ENCODE measurements at places on chromosomes 7 and 10.

DNA sequence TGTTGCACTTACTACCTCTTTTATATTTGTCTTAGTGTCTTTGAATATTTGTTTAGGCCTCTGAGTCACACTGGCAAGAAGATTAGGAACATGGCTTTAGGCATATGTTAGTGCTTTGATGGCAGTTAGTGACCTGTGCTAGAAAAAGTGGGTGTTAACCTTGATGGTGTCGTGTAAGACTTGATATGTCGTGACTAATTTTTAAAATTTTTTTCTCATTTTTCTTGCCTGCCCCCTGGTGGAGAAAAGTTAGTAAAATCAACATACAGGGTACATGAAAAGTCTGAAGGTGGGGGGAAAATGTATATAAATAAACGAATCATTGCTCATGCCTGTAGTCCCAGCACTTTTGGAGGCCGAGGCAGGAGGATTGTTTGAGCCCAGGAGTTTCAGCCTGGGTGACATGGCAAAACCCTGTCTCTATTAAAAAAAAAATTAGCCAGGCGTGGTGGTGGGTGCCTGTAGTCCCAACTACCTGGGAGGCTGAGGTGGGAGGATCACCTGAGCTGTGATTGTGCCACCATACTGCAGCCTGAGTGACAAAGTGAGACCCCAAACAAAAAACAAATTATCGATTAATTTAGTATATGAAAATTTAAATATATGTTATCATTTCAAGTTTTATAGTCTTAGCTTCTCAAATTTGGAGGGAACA, 44.6 kb downstream of the TAX1BP1 start:
- DNase-seq, result peak; percentile 38

GRCh38 chr10:6211671-6212635, 9.2 kb downstream of the PFKFB3 start:
- DNase-seq, result no peak

- DNase-seq, result no peak
These were observed 21.1 kb upstream of the BPGM start for GRCh38 chr7:134625550-134625949.

DNA sequence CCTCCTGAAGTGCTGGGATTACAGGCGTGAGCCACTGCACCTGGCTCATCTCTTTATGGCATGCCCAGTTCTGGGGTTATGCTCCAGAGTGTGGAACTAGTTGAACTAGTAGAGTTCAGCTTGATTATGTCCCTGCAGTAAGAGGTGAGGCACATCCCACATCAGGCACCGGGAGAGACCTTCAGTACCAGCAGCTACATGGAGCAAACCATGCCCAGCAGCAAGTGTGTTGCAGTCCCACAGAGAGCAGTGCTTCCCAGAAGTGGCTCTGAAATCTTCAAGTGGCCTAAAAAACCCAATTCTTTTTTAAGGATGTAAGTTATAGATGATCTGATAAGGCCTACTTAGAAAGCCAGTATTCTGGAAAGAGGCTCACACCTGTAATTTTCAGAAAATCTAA, 331.9 kb upstream of the PRKCQ start:
- DNase-seq, result peak; percentile 10

DNA sequence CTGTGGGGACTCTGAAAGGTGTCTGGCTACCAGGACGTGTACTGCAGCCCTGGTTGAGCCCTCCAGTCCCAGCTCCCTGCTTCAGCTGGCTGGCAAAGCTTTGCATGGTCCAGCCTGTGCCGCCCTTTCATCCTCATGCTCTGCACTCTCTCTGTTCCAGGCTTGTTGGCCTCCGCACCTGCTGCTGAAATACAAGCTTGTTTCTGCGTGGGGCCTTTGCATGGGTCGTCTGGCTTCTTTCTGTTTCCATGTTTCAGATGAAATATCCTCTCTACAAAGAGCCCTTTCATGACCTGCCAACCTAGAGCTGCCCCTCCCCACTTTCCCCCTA, 45.9 kb downstream of the TSPAN15 start:
- DNase-seq, result no peak

DNA sequence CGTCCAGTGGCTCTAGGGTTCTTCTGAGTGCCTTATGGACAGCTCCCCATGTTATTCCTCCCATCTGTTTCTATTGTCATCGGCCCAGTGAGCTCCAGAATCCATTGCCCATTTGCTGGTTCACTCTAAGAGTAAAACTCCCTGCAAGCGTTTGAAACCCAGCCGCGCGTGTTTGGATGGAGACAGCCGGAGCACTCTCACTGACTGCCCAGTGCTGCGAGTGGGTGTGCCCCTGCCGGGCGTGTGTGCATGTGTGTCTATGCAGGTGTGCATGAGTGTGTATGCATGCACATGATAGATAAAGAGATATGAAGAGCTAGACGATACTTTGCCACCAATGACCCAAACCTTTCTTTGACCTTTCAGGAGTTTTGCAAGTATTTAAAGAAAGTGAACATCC, 347.2 kb upstream of the MKI67 start:
- DNase-seq, result no peak

- no peak for DNase-seq
These were observed 56.5 kb downstream of the COL1A2 start for GRCh38 chr7:94451187-94451586.

DNA sequence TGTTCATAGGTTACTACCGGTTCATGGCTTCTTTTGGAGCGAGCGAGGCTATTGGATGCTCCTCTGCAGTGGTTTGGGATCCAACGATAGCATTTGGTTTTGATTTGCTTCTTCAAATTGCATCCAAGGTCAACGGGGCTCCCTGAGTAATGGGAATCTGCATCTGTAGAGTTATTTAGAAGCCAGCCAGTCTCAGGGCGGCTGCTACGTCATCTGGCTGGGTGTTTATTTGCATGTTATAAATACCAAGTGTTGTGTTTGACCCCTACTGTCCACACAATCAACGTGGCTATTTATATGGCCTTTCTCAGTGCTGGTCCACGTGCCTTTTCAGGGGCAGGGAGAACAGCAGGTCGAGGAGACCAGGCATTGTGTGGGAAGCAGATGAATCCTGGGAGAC, 137.7 kb downstream of the PRPF18 start:
- no peak for DNase-seq

DNA sequence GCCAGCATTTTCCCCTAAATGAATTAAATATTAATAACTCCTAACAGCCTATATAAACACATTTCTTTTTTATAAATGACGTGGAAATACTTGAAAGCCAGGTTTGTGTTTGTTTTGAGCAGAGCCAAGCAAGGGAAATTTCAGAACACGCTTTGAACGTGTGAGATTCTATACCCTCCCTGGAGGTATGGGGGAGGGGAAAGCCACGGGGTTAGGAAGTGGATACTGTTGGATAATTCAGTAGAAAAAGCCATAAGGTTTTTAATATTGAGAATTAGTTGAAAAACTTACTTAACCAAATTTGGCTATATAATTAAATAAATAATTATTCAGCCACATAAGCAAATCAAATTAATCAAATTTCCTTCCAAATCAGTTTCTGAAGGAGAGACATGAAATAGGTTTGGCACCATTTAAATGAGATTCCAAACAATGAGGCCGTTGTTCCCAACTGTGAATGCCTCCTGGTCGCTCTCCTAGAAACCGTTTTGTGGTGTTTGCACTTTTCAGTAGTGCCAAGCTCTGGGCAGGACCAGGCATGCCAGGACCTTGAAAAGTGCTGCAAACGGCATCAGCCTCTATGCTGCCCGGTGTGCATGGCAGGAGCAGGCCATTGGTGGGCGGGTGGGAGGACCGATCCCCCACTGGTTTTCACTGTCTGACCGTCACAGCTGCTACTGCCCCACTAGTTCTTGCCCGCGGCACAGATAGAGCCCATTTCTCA, 88.1 kb downstream of the SEPTIN14 start:
- peak; percentile 52 for DNase-seq

GRCh38 chr10:44992070-44992731, 8.5 kb upstream of the ZNF22 start:
- DNase-seq, result no peak

GRCh38 chr7:16409777-16410176, 11.6 kb downstream of the CRPPA start:
- DNase-seq, result no peak

DNA sequence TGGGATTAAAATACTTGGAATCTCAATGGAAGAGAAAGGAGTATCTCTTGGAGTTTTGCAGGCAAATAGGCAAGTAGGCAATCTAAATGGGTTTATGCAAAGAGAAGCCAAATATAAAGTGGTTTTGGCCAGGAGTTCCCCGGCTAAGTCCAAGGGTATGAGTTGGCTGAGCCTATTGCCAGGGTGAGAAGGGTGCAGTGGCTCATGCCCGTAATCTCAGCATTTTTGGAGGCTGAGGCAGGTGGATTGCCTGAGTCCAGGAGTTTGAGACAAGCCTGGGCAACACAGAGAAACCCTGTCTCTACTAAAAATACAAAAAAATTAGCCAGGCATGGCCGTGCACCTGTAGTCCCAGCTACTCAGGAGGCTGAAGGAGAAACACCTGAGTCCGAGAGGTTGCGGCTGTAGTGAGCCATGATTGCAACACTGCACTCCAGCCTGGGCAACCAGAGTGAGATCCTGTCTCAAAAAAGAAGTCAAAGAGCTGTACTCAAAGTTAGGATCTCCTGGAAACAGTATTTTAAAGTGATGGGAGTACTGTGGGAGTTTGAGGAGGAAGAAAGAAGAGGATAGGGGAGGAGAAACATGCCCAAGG, 130.4 kb upstream of the RAB18 start:
- no peak for DNase-seq

- peak; percentile 64 for DNase-seq
These were observed 5.3 kb downstream of the NEUROG3 start for GRCh38 chr10:69567920-69568319.

GRCh38 chr10:44960088-44960460, 472 bp downstream of the RASSF4 start:
- DNase-seq, result peak; percentile 1

DNA sequence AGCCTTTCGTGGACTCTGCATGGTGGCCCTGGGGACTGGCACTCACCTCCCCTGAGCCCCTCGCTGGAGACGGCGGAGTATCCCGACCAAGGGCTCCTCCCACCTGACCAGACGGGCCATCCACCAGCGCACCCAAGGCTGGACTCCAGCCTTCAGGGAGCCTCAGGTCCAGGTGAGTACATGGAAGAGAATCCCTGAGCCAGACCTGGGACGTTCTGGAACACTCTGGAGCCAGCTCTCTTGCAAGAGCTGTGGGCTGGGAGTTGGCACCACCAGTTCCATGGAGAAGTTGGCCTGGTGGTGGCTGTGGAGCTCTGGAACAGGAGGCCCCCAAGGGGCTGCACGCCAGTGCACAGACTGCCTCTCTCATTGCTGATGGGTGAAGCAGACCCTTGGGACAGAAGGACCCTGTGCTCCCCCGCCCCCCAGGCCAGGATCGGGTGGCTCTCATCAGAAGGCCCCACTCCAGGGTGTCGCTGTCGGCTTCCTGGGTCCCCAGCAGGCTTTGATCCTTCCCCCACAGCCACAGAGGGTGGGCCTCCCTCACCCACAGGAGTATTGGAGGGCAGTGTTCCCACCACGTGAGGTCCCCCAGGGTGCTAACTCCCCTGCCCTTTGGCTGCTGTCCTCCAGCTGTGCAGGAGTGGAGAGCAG, 189.9 kb downstream of the EBF3 start:
- DNase-seq, result no peak

DNA sequence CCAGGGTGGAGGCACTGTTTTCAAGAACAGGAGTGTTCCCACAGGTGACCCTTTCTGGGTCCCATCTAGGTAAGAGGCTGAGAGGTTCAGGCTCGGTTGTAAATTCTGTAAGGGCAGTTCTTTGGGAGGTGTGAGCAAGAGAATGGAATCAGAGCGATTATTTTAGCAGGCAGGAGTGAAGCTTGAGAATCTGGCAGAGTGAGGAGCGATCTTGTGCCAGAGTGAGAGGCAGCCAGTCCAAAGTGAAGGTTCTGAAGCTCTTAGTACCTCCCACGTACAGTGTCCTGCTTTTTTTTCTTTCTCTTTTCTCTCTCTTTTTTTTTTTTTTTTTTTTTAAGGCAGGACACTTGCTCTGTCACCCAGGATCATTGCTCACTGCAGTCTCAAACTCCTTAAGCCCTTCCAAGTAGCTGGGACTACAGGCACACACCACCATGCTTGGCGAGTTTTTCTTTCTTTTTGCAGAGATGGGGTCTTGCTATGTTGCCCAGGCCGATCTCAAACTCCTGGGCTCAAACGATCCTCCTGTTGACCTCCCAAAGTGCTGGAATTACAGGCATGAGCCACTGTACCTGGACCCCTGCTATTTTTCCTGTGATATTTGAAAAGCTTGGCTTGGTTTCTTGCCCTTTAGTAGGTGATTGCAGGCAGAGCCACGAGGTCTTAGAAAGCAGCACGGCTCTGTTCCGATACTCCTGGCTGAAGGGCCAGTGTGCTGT, 10.9 kb downstream of the POR start:
- DNase-seq, result no peak

- DNase-seq, result peak; percentile 76
These were observed 1.0 kb downstream of the URGCP start for GRCh38 chr7:43905209-43905946.

GRCh38 chr10:78805176-78805575, 263.6 kb upstream of the ZMIZ1 start:
- peak; percentile 15 for DNase-seq

DNA sequence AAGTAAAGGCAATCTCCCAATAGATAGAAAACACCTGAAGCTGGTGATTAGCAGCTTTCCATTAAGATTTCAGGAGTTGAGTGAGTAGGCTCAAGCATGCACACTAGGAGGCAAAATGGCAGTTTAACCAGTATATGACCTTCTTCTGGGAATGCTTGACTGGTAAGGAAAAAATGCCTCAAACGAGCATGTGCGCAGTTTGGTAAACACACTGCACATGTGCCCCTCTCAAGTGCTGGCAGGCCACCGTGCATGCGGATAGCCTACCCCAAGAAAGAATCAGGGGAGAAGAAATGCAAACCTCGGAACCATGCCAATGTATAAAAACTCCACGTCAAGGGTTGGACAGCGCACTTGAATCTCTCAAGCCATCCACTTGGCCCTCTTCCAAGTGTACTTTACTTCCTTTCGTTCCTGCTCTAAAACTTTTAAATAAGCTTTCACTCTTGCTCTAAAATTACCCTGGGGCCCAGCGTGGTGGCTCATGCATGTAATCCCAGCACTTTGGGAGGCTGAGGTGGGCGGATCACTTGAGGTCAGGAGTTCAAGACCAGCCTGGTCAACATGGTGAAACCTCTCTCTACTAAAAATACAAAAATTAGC, 98.8 kb upstream of the CDK1 start:
- no peak for DNase-seq

DNA sequence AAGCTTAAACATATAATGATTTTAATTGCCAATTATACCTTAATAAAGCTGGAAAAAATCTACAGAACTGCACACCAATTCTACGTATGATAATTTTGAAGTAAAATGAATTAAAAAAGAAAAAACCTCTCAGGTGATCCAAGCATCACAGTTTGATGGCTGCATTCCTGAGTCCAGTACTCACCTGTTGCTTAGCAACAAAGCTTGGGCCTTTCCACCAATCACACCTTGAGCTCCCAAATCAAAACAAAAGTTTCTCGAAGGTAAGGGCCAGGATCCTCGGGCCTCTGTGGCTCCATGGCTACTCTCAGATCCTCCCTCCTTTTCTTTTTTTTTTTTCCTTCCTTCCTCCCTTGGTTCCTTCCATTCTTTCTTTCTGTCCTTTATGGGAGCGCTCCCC, 137.2 kb upstream of the PCBD1 start:
- DNase-seq, result peak; percentile 70

Measured in RWPE1 (cell line).